ENCODE measurements at places on chromosomes 7 and 10.
A peak's percentile ranks its signal among the peaks of the same experiment; 100 is the strongest.

- DNase-seq, result no peak
Measured at GRCh38 chr10:5285186-5285585, 79.6 kb upstream of the UCN3 start.

- DNase-seq, result no peak
Measured at GRCh38 chr7:107277331-107277730, 108.5 kb downstream of the HBP1 start.

GRCh38 chr10:132095403-132096113 is 29.8 kb downstream of the JAKMIP3 start:
- DNase-seq, result no peak

- no peak for DNase-seq
Measured at GRCh38 chr7:110001254-110001938, 1089.5 kb upstream of the LRRN3 start.

- DNase-seq, result no peak
Measured at GRCh38 chr7:83546586-83546985, 102.4 kb downstream of the SEMA3E start.

DNA sequence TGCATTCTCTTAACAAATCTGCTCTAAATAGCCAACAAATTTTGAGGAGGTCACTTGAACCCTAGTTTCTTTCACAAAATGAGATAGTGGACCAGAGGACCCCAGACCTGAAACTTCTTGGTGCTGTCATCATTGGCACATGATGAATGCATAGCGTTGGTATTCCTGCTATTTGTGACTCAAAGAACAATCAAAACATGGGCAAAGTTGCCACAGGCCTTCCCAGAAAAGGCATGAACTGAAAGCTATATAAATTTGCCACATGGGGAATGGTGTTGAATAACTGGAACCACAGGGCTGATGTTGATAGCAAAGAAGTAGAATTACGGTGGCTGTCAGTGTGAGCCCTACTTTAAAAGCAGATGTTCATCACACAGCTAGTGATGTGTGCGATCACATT is 219.9 kb upstream of the KMT2E start:
- no peak for DNase-seq

DNA sequence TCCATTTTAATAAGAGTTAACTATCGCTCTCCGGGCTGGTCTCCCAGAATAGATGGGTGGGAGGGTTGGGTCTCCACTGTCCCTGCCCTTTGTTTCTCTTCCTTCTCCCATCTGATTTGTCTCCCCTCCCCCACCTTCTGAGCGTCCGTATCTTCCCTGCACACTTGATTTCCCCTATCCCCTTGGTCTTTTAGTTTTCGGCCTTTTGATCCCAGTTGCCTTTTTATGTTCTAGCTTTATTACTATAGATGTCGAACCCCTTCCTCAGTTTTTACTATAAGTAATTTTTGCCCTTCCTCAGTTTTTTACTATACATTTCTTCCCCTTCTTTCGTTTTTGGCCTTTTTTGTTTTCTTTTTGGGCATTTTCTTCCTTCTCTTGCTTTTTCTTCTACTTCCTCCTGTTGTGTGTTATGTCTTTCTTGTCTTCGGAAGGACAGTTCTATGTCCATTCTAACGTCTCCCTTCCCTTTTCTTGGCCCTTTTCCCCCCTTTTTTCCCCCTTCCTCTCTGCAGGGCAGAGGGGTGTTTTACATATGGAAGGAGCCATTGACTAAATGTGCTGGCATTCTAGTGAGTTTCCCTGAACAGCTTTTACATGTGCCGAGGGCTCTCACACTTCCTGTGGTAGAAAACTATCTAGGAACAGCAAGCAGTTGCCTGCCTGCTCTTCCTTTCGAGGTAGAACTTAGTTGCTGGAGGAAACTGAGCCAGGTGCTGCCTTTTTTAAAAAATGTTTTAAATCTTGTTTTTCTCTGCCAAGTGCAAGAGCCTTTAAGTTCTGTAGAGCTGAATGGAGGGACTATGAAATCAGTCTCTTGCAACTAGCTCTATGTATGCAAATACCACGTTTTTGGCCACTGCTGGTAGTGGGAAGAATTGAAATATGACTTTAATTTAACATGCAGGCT is 2.8 kb downstream of the TET1 start:
- no peak for DNase-seq

DNA sequence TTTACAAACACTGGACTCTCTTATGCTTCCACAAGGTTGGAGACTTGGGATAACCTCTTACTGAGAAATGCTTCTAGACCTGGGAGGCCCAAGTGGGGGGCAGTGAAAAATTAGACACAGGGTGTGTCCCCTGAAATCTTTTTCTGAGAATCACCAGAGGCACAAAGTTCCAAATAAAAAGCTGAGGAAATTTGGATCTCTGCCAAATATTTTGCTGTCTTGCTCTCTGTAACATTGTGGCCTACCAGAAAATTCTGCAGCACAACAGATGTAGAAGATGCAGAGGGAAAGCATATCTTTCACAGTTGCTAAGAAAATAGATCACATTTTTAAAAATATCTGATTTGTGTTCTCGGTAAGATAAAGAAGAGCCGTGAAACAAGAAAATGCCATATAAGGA is 849.4 kb downstream of the CCSER2 start:
- DNase-seq, result no peak

GRCh38 chr7:78018641-78019446 is 220.3 kb downstream of the PHTF2 start:
- DNase-seq, result no peak

DNA sequence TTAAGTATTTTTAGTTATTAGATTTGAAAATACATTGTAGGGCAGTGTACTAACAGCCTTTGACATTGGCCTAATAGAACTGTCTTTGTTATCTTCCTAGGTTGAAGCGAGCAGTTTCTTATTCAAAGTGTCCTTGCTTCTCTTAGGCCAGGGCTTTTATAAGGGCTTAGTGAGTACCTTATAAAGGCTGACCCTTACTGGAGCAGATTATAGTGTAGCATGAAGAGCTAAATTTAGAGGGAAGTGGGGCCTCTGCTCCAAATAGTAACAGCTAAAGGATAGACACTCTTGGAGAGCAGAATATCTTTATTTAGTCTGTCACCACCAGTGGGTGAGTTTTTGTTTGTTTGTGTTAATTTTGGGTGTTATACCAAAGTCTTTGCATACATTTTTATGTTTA is 15.9 kb downstream of the BZW2 start:
- no peak for DNase-seq

DNA sequence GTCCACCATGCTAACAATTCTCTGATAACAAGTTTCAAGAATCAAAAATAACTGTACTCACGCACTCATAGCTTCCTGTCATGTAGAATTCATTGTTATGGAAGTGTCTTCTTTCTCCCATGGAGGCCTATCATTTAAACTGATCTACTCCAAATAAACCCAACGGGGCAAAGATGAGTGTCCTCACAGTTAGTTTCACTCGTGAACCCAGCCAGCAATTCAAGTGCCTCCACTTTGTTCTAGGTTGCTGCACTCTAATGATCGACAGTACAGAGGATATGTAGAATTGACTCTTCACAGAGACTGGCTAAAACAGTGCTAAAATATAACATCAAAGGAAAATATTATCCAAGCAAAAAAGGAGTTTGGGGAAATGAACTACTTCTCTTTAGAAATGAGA is 111.4 kb downstream of the LRRN3 start:
- DNase-seq, result no peak

GRCh38 chr7:42677751-42678699 is 233.8 kb downstream of the C7orf25 start:
- no peak for DNase-seq

GRCh38 chr10:116043861-116044260 is 229.1 kb downstream of the GFRA1 start:
- no peak for DNase-seq

DNA sequence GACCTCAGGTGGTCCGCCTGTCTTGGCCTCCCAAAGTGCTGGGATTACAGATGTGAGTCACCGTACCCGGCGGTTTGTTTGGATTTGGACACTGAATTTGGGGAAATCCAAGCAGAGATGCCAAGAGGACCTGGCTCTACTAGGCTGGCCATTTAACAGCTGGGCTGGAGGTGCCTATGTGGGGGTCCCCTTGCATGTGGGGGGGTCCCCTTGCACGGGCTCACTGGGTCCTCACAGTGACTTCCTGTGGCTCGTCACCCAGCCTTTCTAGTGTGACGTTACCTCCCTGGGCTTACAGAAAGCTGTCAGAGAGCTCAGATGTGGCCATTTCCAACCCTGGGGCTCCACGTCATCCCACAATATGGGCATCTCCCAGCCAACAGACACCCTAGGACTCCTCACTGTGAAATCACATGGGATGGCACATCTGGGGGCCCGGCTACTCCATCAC is 49.3 kb upstream of the GNA12 start:
- no peak for DNase-seq

DNA sequence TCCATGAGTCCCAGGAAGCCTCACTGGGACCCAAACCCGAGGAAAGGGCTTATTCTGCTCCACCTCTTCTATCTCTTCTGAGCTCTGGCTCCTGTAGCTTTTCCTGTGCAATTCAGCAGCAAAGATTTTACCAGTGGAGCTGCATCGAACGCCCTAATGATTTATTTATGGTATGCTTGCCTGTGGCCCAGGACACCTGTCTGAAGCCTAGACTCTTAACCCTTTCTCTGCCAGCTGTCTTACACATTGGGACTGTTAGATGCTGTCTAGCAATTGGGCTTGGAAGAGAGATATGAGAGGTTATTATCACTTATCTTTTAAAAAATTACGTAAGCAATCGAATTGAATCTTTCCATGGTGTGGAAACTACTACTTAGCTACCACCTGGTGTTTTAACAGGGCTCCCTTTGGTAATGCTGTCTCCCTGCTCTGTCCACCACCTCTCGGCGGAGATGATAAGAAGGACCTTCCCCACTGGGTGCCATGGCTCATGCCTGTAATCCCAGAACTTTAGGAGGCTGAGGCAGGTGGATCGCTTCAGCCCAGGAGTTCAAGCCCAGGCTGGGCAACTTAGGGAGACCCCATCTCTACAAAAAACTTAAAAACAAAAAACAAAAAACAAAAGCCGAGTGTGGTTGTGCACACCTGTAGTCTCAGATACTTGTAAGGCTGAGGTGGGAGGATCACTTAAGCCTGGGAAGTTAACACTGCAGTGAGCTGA is 8.8 kb downstream of the ACSL5 start:
- DNase-seq, result no peak

GRCh38 chr10:17805330-17805729 is 3.8 kb upstream of the MRC1 start:
- DNase-seq, result no peak

- no peak for DNase-seq
Measured at GRCh38 chr7:116786791-116787443, 75.5 kb upstream of the CAPZA2 start.

GRCh38 chr7:136012238-136012637 is 35.1 kb upstream of the MTPN start:
- no peak for DNase-seq

DNA sequence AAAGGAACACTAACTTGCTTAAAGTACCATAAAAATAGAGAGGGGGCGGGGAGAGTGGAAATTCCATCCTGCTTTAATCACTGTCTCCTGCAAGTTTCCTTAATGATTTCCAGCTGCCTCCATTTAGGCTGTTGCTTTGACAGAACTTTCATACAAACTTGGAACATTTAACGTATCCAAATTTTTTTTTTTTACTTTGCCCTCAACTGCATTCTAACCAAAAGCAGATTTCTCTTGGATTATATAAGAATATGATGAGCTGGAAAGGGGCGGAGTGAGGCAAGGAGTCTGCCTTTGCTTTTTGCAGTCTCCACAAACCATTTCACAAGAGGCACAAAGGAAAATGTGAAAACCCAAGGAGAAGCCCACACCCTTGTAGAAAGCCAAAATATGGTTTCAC is 46.6 kb upstream of the COL1A2 start:
- DNase-seq, result no peak

DNA sequence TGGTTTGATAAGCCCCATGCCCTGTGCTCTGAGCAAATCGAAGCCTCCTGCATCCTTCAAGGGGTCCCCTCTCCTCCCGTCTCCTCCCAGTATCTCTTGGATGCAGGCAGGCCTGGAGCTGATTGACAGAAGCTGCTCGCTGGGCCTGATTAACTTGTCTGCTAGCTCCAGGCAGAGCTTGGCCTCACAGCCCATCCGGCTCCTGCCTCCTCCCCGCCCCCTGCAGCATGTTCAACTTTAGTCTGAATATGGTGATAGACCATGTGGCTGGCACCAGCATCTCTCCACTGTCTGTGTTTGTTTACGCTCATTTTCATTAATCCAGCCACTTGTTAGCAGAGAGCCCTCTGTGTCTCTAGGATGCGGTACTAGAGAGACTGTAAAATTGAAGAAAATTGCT is 432.2 kb downstream of the DPP6 start:
- DNase-seq, result no peak

GRCh38 chr10:70722820-70723424 is 50.6 kb downstream of the ADAMTS14 start:
- no peak for DNase-seq

- no peak for DNase-seq
Measured at GRCh38 chr7:85125176-85125575, 61.7 kb downstream of the SEMA3D start.

GRCh38 chr10:89327803-89328441 is at the start of gene IFIT3:
Gene IFIT3, plus strand, starts transcription at chr10:89327997. Its CDS starts 77 bp downstream, at chr10:89328074.
- DNase-seq, result peak; percentile 27

DNA sequence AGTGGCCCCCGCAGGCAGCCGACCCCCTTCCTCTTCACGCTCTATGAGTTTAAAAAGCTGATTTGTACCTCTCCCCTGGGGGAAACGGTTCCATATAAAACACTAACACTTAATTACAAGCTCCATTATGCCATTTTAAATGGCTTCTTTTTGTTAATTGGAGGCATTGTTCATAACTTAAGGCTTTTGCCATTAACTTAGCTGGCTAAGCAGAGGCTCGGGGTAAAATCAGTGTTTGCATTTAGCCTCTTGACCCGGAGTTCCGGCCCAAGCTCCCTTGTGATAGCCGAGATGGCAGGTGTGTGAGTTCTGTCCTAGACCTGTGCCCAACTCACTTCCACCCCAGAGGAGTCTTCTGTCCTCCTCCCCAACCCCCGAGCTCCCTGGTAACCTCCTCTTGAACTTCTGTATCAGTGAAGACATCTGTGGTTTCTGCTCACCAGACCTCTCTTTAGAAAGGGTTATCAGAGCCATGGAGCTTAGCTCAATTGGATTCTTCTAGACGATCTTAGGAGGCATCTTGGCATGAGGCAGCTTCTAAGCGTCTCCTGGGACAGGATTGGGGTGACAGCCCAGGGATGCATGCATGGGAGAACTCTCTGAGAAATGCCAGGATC is 34.2 kb upstream of the SH2B2 start:
- DNase-seq, result no peak

Measured in stimulated activated naive CD4-positive, alpha-beta T cell (primary cell).